Neural progenitor cell (in vitro differentiated cells): ENCODE measurements at places on chromosomes 2 and 18. TPM values are rescaled to one million over a fixed set of nuclear protein-coding genes. Genes with fewer than 3 reads are reported as not detected.
A peak's percentile ranks its signal among the peaks of the same experiment; 100 is the strongest.

Gene SERPINB13
- total RNA-seq = not detected in 2 replicates

DNA sequence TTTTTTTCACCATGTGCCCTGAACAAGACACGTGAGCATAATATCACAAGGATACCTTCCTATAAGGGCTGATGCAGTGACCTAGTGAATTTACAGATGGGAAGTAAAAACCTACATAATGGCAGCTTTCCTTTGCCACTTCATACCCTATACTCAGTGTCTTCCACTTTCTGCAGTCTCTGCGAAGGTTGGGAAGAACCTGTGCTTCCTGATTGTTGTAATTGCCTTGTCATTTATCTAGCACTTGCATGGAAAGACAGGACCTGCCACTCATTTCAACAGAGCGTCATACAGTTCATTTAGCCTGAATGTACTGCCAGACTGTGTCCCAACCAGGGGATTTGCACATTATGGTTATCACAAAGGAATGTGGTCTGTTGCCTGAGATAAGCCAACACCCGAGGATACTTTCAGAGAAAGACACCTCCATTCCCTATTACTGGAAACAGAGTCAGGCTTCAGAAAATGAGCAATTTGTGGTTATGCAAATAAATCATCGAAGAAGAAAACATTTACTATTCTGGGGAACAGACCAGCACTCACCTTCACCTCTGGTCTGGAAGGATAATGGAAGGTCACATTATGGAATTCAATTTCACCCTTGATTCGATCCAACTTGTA is 55.0 kb downstream of the ABCB11 start:
- no peaks in the 10 kb centered on the region for H3K36me3 ChIP-seq
- DNase-seq = peak; percentile 6

- no peak overlapping the region for H3K27ac ChIP-seq
- H3K4me1 ChIP-seq = peaks cover 19% of the 10 kb centered on the region
- peak overlapping the region; percentile 60 for H3K4me3 ChIP-seq
- no peaks in the 10 kb centered on the region for H3K36me3 ChIP-seq
Measured at GRCh38 chr2:26172189-26172870, 558 bp upstream of the GAREM2 start.

- H3K36me3 ChIP-seq = no peaks in the 10 kb centered on the region
- no peaks in the 10 kb centered on the region for H3K4me1 ChIP-seq
- no peaks in the 10 kb centered on the region for H3K27me3 ChIP-seq
- no peak overlapping the region for H3K27ac ChIP-seq
- no peak overlapping the region for H3K4me3 ChIP-seq
Measured at GRCh38 chr2:45242161-45242741, 233.0 kb upstream of the SIX2 start.

DNA sequence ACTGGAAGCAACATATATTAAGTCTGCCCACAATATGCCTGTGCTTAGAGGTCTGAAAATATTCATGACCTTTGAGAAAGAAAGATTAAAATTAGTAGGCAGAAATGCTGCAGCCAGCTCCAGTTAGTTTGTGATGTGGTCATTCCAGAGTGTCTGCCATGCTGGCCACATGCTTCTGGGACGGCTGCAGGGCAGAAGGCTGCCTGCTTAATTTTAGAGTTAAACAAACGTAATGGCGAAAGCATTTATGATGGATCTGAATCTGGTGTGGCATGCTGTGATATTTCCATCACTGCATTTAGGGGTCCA is 95.4 kb downstream of the FHOD3 start:
- H3K27ac ChIP-seq = peak overlapping the region; percentile 41
- no peak overlapping the region for H3K4me3 ChIP-seq
- H3K36me3 ChIP-seq = peaks cover 15% of the 10 kb centered on the region
- no peak for DNase-seq
- no peaks in the 10 kb centered on the region for H3K27me3 ChIP-seq
- peaks cover 19% of the 10 kb centered on the region for H3K4me1 ChIP-seq
